ENCODE measurements at places on chromosomes 12 and 14. TPM values are rescaled to one million over a fixed set of nuclear protein-coding genes. Genes with fewer than 3 reads are reported as not detected.

DNA sequence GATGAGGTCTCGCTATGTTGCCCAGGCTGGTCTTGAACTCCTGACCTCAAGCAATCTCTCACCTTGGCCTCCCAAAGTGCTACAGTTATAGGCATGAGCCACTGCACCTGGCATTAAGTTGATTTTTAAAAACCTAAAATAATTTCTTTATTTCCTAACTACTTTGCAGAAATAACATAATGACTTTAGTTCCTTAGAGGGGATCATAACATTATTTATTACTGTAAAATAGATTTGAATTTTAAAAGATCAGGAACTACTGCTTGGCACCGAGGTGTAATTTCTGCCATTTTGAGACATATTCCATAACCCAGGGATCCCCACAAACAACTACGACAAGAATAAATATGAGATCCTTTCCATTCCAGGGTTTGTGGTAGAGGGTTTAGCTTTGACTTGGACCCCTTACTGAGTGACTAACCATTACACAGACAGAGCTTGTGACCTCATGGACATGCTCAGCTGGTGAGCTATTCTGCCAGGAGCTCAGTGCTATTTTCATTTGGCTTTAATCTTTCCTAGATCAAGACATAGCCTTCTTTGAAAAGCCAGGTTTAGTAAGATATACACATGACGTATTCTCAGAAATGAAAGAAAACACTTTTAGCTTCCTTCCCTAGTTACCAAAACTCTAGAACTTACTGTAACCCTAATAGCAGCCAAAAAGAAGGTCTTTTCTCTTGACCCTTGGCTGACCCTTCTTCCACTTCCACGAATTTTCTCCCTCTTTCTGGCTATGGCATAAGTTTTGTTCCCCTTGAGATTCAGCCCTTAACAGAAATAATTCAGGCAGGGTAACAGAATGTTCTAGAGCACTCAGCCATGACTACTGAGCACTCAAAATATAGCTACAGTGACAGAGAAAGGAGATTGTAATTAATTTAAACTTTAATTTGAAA is 75.1 kb upstream of the NUDT4 start:
- no peak for DNase-seq

DNA sequence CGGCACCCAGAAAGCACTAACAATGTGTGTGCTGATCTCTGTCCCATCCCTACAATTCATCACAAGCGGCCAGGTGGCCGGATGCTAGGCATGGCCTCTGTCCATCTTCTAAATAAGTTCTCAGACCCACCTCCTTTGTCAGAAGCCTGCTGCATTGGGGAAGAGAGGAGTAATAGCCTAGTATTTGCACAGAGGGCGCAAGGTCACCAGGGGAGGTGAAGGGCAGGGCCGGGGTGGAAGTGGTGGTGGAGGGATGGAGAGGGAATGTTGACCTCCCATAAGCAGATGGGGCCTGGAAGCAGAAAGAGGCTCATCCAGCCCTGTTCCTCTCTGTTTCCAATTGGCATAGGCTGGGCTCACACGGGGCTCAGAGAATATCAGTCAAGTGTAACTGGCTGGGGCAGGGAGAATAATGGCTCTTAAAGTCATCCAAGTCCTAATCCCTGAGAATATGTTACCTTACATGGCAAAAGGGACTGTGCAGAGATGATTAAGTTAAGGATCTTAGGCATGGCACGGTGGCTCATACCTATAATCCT is 6.9 kb downstream of the RILPL1 start:
- DNase-seq: no peak

The INSM2 gene
- polyA plus RNA-seq: not detected

DNA sequence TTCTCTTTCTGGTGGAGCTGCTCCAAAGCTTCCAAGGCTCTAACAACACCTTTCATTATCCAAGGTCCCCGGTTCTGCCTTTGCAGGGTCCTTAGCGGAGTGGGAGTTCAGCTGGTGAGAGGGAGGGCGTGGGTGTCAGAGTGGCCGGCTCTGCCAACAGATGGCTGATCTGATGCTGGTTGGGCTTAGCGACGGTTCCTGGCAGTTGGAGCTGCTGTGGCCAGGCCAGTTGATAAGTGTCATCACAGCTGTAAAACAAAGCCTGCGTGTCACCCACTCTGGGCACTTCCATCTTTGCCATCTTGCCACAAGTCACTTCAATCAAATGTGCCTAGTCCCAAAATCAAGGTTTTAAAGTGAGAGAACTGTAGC is 36.3 kb downstream of the RIN3 start:
- no peak for DNase-seq

GRCh38 chr12:97939156-97939555 is 476.6 kb downstream of the RMST start:
- DNase-seq: no peak

The TXNDC16 gene
- 5.0 TPM for polyA plus RNA-seq

DNA sequence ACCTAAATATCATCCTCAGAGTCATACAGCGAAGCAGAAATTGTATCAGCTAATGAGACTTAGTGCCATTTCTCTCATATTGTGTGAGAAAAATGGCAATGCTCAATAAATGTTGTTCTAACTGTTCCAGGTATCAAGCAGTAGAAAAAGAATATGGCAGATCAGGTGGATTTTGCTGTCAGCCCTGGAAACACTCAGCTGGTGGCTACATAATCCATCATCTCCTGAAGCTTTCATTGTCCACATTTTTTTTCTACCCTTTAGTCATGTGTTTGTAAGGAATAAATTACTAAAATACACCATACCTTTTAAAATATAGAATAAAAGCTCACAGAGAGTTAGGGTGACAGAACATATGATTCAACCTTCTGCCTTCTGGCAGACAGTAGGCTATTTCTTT is 840.3 kb downstream of the DIO2 start:
- DNase-seq: no peak

The KRT2 gene
- 0.80 TPM for polyA plus RNA-seq

The PTPRR gene
- polyA plus RNA-seq: not detected

The CPNE6 gene
- polyA plus RNA-seq: not detected

The PSEN1 gene
- 44.0 TPM for polyA plus RNA-seq

The C12orf54 gene
- polyA plus RNA-seq: not detected

The FOXM1 gene
- 0.80 TPM for polyA plus RNA-seq

DNA sequence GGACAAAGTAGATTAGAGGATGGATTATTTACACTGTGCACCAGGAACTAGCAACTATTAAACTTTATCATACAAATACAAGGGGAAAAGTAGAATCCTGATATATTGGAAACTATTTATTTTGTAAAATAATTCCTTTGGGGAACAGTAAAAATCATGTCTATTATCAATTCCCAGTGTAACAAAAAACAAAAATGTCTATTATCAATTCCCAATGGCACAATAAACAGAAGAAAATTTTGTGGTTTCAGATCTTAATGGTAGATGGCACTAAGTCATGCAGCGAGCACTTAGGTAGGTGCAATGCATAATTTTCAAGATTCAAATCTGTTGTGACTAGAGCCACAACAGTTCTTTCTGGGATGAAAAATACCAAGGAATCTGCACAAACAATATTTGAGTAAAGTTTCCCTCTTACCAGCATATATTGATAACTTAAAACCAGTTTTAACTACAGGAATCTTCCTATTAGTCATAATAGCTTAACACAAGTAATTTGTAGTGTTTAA is 13.7 kb downstream of the CFL2 start:
- DNase-seq: no peak

- DNase-seq: no peak
Measured at GRCh38 chr12:31618228-31619025, 27.5 kb upstream of the DENND5B start.

The PTPRB gene
- polyA plus RNA-seq: not detected

DNA sequence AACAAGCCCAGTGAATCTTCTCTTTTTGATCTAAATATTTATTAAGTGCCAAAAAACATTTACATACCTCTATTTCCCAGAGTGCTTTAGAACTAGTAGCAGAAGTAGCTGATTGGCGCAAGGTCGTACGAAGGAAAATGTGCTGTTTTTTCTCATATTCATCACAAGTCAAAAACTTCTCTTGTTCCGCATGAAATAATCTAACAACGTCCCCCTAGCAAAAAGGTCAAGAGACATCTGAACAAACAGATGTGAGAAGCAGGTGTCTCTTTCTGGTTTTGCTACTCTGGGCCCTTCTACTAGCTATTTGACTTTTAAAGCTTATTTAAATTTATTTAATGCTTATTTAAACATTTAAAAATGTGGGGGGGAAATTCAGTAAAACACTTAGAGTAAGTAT is 117.8 kb downstream of the ITPR2 start:
- no peak for DNase-seq

- DNase-seq: no peak
Measured at GRCh38 chr12:82971584-82971983, 284.9 kb downstream of the TMTC2 start.

GRCh38 chr12:62834971-62835547 is 99.9 kb downstream of the PPM1H start:
- no peak for DNase-seq

The TPPP2 gene
- not detected for polyA plus RNA-seq
